Activated CD8-positive, alpha-beta memory T cell treated with anti-CD3 and anti-CD28 coated beads for 1 hour (primary cell): ENCODE measurements at places on chromosomes 2 and 18.

DNA sequence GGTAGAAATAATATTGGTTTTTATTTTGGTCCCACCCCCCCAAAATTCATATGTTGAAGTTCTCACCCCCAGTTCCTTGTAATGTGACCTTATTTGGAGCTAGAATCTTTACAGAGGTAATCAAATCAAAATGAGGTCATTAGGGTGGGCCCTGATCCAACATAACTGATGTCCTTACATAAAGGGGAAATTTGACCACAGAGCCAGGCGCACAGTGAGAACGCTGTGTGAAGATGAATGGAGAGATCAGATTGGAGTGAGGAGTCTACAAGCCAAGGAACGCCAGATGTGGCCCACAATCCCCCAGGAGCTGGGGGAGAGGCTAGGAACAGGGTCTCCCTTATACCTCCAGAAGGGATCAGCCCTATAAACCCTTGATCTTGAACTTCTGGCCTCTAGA is 31.6 kb upstream of the TRIB2 start:
- DNase-seq = no peak

- DNase-seq = no peak
Measured at GRCh38 chr18:31970617-31971016, 27.7 kb upstream of the TRAPPC8 start.

DNA sequence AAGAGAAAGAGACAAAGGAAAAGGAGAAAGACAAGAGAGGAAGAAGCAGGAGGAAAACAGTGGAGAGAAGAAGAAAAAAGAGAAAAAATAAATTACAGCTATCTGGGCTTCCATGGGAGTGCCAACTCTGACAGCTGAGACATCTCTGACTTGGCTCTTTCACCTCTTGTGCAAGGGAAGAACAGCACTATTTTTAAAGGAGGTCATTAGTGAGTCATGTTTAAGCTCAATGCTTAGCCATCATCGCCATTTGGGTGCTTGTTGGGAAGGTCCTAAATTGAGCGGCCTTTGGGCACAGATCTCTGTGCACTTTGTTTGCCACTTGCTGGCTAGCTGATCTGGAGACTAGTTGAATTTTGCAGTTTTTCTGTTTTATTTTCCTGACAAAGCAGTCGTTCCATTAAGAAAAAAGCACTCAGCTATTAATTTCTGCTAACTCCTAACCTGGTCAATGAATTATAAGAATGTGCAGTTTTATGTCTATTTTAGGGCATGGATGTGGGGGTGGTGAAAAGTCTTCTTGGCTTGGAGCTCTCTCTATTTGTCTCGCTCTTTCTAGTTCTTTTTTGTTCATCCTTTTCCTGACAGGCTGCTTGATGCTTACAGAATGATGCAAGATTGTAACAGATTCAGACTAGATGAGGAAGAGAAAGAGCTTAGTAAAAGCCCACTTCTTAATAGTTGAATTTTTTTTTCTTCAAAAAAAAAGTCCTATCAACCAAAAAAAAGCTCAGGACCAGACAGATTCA is 231.5 kb downstream of the SLC8A1 start:
- no peak for DNase-seq

- DNase-seq = no peak
Measured at GRCh38 chr2:169139145-169139544, 69.8 kb downstream of the DHRS9 start.

- no peak for DNase-seq
Measured at GRCh38 chr2:241561832-241562231, 3.3 kb downstream of the BOK start.

GRCh38 chr18:63619661-63620060 is 24.4 kb downstream of the SERPINB4 start:
- no peak for DNase-seq
